ENCODE measurements at places on chromosomes 5 and 9.

GRCh38 chr5:179265514-179266290 lies 79.6 kb downstream of the ADAMTS2 start:
- DNase-seq = no peak

DNA sequence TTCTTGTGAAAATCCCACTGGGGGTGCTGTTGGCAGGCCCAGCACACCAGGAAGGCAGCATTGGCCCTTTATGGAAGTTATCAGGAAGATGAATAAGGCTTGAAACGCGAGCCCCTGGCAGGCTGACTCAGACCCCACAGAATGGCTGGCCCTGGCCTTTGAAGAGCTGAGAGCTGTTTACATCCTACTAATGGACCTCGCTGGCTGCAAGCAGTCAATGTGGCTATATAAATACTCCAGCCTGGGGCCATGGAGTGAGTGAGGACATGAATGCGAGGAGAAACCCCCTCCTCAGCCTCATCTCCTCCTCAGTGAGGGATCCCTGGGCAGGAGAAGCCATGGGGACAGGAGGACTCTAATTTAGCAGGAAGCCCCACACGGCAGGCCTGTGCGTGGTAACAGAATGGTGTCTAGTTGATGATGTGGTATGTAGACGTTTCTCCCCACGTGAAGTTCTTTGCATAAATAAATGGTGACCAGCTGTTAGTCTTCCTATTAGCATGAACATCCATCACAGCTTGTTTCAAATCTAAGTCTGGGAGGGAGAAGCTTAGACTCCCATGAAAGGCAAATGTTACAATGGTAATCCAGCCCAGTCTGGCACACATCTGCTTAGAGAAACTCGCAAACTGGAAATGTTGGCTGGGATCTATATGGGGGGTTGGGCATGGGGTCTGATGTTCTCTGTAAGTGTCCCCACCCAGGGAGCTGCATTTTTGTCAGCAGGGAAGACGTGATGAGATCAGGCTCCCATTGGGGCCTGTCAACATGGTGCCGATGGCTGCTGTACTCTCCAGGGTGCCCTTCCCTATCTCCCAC lies 175.1 kb upstream of the PITX1 start:
- no peak for DNase-seq

- DNase-seq = no peak
These were observed 65.7 kb upstream of the MARCHF11 start for GRCh38 chr5:16245249-16245648.

DNA sequence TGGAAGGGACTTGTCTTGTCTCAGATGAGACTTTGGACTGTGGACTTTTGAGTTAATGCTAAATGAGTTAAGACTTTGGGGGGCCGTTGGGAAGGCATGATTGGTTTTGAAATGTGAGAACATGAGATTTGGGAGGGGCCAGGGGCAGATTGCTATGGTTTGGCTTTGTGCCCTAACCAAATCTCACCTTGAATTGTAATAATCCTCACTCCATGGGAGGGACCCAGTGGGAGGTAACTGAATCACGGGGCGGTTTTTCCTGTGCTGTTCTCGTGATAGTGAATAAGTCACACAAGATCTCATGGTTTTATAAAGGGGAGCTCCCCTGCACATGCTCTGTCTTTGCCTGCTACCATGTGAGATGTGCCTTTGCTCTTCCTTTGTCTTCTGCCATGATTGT lies 72.1 kb downstream of the RAI14 start:
- DNase-seq = no peak

DNA sequence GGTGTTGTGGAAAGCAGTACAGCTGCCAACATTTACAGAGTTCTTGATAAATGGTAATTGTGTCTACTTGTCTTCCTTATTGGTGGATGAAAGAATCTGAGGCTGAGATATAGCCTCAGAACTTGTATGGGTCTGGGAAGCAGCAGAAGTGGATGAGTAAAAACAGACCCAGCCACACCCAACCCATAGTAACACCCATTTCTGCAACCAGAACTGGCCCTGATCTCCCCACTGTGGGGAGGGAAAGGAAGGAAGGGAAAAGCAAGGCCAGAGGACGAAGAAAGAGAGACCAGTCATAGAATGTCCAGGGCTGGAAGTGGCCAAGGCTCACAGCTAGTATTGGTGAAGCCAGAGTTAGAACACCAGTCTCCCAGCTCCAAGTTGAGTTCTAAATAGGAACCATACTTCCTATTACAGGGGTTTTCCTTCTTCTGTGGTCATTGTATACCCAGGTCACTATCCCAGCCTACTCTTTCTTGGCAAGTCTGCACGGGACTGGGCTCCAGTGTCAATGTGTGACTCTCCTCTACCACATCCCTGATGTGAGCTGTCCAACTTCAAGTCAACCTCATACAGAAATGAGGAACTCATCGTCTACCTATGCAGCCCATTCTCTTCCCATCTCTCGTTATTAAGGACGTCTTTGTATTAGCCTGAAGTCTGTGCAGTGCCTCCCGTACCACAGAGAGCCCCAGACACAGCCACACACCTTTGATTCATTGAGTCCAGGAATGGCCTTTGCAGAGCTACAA lies 35.9 kb downstream of the ITK start:
- no peak for DNase-seq

DNA sequence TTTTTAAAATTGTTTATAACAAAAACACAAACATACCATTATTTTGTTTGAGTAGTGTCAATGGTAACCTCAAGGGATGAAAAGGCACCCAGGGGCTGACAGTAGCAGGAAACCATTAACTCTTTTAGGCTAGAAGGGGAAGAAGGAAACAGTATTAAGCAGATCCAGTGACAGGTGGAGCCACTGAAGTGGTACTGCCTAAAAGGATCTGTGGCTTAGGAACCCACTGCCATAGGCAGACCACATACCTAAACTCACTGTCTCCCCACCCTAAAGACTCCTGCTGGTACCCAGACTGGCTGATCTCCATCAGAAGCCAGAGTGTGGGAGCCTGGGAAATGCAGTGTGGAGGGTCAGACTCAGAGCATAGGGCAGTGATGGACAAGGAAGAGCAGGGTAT lies 13.5 kb downstream of the RLN1 start:
- no peak for DNase-seq
